ENCODE measurements at places on chromosomes 5 and 9.

DNA sequence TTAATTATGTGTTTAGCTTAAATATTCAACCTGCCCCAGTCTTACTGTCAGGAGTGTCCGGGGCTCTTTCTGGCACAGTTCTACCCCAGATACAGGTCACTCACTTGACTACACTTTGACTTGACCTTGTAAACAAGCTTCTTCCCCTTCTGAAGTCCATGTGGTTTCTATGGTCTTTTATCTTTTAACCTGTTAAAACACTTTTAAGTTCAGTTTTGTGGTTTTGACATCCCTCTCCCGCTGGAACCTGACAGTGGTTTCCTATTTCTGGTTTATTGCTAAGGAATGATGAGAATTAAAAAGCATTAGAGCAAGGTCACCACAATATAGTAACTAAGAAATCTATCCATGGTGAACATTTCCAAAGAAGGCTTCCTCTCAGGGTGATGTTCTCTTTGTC, 300.1 kb downstream of the TMEM167A start:
- no peak for DNase-seq

- no peak for DNase-seq
Measured at GRCh38 chr9:113675475-113675941, 200.6 kb upstream of the ZNF618 start.

- DNase-seq: no peak
Measured at GRCh38 chr9:136977223-136977622, at the start of gene PTGDS. Gene PTGDS (plus strand): TSS chr9:136977504. CDS start chr9:136977579, 75 bp downstream.

GRCh38 chr5:51559339-51559738, 176.1 kb downstream of the ISL1 start:
- DNase-seq: no peak

- DNase-seq: no peak
Measured at GRCh38 chr5:124519396-124519795, 227.0 kb downstream of the ZNF608 start.

DNA sequence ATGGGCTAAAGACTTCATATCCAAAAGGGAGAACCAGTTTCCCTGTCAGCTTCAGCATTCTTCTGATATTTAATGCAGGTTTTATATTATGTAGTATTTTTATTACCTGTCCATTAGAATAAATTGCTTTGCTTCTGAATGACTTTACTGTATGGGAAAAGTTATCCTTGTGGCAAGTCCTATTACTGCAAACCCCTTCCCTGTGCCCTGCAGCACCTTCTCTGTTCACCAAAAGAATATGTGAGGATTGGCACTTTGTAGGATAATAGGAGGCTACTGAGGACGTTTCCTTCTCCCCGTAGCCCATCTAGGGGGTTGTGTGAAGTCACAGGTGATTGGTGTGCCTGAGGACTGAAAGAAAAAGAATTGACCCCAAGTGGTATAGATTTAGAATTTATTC, 296.1 kb downstream of the KDM4C start:
- DNase-seq: no peak

DNA sequence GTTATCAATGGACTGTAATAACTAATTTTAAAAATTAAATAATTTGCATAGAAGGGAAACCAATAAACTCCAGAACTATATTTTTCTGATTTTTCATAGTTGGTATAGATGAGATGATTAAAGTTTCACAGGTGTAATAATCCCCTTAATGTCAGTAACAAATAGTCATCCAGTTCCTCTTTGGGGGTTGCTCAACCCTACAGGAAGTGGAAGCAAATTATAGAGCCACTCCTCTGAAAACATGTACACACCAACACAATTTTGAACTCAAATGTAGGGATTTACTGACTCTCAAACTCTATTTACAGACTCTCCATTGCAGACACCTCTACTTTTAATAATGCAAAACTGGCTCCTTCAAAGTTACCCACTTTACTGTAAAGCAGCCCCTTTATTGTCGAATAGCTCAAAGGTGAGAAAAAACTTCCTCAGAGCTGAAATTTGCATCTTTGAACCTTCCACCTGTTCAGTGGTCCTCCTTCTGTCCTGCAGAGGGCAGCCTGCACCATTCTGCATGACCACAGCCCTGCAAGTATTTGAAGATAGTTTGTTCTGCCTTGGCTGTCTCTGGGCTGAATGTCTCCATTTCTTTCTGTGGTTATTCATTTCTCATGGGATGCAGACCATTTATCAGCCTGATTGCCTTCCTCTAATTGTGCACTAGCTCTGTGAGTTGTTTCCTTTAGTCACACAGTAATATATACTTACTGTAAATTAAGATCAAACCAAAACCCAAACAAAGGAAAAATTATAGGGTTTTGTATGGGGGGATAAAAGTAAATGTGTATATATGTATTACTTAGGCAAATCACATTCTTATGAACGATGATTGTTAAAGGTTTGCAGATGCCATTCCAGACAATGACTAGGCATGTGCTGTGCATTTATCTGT, 383.2 kb upstream of the SGCD start:
- peak; percentile 36 for DNase-seq

DNA sequence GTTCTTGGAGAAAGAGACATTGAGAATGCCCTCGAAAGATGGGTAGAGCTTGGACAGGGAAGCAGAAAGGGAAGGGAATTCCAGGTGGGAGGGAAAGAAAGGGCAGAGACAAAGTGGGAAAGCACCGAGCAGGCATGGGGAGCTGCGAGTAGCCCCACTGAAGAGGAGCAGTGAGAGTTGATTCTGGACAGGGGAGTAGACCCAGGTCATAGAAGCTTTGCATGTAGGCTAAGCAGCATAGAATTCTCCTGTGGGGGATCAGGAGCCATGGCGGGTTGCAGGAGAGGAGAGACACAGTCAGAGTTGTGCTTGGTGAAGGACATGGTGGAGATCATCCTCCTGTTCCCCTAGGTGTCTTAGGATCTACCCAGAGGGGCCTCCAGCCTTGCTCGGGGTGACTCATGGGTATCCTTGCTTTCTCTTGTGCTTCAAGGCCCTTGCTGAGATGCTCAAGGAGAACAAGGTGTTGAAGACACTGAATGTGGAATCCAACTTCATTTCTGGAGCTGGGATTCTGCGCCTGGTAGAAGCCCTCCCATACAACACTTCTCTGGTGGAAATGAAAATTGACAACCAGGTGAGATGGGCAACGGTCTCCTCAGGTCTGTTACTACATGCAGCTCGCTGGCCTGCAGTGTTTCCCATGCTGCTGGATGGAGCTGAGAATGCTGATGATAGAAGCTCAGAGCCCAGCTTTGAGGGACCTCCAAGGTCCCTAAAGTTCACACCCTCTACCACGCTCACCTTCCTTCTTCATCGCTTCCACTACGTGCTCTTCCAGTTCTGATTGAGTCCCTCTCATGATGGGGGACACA, 64.5 kb downstream of the TSTD2 start:
- DNase-seq: no peak

- no peak for DNase-seq
Measured at GRCh38 chr9:132996526-132996925, 18.0 kb downstream of the GFI1B start.

GRCh38 chr5:31157720-31158119, 35.8 kb upstream of the CDH6 start:
- no peak for DNase-seq

DNA sequence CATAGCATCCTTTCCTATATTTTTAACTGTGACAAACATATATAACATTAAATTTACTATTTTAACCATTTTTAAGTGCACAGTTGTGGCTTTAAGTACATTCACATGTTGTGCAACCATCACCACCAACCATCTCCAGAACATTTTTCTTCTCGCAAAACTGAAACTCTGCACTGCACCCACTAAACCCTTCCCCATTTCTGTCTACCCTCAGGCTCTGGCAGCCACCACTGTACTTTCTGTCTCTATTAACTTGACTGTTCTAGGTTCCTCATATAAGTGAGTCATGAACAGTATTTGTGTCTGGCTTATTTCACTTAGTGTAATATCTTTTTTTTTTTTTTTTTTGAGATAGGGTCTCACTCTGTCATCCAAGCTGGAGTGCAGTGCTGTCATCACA, 25.5 kb downstream of the KCNMB1 start:
- DNase-seq: no peak

DNA sequence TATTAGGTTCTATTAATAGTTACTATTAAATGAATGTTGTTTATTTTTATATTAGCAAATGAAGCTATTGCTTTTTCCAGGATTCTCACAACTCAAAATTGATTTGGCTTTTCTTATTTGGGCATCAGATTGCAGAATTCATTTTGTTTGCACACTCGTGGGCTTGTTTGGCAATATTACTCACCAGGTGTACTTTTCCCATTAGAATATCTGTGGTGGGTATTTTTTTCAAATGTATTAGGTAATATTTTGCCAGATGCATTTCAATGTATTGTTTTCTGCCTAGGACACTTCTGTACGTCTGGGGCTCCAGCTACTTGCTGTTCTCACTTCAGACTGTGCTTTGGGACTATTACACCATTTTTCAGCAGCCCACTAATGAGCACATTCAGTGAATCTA, 108.0 kb upstream of the GHR start:
- DNase-seq: no peak

GRCh38 chr5:21391506-21391905, 1403.5 kb upstream of the CDH18 start:
- peak; percentile 75 for DNase-seq

DNA sequence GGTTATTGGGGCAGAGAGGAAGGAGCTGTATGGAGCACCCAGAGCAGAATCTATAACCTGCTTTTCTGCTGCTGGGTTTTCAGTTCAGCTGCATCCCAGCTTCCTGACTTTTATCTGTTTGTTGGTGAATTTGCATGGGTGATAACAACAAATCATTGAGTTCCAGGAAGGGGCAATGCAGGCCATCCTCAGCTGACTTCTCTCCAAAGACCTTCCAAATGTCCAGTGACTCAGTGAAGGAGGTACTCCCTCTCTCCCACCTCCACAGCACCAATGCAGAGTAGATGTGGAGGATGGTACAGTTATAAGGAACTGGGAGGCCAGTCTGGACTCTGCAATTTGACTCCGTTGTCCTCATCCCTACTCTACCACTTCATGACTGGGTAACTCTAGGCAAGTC, 1.6 kb upstream of the TXN start:
- no peak for DNase-seq

DNA sequence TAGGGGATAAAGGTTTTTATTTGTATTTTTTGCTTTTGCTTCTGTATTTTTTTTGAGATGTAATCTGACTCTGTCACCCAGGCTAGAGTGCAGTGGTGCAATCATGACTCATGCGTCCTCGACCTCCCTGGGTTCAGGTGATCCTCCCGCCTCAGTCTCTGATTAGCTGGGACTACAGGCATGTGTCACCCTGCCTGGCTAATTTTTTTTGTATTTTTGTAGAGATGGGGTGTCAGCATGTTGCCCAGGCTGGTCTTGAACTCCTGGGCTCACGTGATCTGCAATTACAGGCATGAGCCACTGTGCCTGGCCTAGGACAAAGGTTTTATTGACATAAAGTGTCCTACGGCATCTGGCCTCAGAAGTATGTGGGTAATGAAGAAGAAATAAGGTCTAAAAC, 297.1 kb upstream of the C9orf72 start:
- peak; percentile 15 for DNase-seq

DNA sequence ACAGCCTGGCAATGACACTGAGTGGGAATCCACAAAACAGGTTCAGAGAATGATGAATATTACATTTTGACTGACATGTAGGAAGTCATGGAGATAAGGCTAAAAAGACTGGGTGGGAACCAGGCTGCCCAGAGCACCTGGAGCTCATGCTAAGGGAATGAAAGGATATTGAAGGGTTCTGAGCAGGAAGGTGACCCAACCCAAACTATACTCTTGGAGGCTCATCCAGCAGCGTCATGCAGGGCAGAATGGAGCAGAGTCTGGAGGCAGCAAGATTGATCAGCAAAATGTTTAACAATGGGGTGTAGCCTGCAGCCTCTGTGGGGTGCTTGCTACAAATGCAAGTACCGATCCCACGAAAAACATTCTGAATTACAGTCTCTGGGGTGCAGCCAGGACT, 120.2 kb downstream of the PSD2 start:
- no peak for DNase-seq

DNA sequence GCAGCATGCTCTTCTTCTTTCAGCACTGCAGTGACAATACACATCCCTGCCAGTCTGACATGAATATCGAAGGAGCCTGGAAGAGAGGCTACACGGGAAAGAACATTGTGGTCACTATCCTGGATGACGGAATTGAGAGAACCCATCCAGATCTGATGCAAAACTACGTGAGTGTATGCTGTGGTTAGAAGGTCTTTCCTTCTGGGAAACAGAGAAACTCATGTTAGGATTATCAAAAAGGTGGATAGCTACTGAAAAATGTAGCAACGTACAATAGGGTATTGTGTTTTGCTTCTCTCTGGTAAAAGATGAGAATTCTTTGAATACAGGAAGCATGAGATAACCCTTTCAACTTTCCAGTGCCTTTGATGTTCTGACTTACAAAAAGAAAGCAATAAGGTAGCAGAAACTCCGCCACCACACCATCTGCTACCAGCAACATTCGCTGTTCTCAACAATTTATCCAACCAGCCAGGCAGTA, 133.3 kb downstream of the PCSK5 start:
- DNase-seq: no peak

DNA sequence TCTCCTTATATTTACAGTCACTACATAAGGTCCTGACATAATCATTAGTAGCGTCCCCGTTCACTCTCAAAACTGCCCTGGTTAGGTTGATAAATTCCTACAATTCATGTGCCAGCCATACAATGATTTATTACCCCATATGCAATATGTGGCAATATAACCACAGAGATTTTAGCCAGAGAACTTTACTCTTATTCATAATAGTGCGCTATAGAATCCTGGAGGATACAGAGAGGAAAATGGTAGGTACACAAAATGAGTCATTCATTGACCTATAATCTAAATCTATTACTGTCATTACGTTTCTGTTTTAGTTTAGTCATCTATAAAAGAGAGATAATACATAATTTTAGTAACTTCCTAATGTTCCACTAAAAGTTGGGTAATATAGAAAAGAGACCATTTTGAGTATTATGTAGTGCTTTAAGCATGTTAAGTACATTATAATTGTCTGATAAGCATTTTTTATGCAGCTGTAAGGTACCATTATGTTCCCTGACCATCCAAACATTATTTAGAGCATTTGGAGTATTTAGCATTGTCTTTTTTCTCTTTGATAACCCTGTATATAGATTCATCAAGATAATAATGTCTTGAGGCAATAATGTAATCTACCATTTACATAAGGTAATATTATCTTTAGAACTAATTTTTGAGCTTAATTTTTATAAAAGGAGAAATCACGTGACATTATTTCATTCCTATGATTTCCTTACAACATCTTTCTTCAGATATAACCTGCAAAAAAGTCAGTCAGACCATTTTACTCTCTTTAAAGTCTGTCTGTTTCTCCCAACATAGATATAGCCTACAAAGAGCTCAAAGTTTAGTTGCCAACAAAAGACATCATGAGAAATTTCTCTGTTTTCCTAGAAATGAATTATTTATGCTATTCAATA, 655.5 kb upstream of the ZNF608 start:
- DNase-seq: no peak

- DNase-seq: no peak
Measured at GRCh38 chr5:159184858-159185381, 24.4 kb downstream of the RNF145 start.

DNA sequence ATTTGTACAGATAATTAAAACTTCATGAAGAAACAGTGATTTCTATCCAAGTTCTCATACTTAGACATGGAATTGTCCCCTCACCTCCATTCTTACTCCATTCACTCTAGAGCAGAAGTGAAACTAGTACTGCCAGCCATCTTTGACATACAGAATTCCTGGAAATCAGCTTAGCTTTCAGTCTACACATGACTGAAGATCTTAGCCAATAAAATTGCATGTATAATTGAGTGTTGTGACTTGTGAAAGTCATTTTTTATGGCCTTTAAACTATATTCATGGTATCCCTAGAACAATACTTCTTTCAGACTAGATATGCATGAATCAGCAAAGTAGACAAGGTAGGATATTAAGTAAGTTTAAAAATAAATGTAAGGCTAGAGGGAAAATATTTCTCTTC, 705.2 kb upstream of the ZNF608 start:
- no peak for DNase-seq

GRCh38 chr9:37390759-37391158, 31.7 kb upstream of the GRHPR start:
- DNase-seq: no peak
